ENCODE measurements at places on chromosomes 16 and 17.

GRCh38 chr16:10412935-10413601, 27.2 kb downstream of the ATF7IP2 start:
- DNase-seq: no peak

DNA sequence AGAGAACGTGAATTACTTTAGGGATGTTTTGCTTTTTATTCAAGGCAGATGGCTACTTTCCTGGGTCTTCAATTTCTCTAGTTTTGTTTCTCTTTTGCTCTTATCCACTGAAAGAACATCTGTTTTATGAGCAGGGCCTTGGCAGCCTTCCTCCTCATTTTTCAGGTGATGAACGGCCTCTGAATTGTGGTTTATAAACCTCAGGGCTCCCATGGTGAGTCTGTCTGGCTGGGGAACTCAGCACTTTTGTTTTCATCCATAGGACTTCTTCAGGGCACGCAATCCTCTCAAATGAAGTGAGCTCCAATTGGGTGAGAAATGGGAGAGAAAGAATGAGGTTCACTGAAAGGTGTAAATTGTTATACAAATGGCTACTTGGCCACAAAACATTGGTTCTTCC, 186.4 kb upstream of the ERCC4 start:
- no peak for DNase-seq

- no peak for DNase-seq
Measured at GRCh38 chr16:27344721-27345120, 30.9 kb downstream of the IL4R start.

- no peak for DNase-seq
Measured at GRCh38 chr16:2480948-2481347, 6.0 kb downstream of the TBC1D24 start.

GRCh38 chr17:7955414-7956227, 23.6 kb downstream of the CNTROB start:
- DNase-seq: no peak

DNA sequence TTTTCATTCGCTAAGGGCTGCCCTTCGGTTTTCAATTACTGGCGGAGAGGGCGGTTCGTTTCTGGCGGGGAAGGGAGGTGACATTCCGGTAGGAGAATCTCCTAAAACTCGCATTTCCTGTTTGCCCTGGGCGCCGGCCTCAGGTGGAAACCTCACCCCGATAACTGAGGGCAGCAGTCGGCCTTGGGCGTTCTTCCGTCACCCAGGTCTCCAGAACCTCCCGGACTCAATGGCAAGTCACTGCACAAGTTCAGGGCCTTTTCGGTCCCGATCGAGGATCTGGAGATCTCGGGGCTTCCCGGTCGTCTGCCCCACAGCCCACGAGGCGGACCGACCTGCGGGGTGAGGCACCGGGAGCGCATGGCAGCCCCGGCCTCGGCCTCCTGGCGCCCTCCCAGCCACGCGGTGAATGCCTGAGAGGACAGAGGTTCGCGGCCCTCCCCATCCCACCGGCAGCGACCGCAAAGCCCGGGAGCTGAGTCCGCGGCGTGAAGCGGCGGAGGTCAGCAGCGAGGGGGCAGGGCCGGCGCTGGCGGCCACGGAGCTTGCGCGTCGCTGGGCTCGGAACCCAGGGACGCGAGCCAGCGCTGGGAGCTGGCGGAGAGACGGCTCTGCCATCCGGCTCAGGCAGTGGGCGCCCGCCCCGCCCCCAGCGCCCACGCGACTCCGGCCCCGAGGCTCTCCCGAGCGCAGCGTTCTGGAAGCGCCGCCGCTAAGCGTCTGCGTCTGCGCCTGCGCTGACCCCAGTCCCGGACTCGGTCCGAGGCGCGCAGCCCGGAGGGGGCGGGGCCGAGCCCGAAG, 58.4 kb downstream of the SRL start:
- peak; percentile 99 for DNase-seq

GRCh38 chr17:72976971-72977770, 115.3 kb downstream of the SLC39A11 start:
- peak; percentile 95 for DNase-seq

DNA sequence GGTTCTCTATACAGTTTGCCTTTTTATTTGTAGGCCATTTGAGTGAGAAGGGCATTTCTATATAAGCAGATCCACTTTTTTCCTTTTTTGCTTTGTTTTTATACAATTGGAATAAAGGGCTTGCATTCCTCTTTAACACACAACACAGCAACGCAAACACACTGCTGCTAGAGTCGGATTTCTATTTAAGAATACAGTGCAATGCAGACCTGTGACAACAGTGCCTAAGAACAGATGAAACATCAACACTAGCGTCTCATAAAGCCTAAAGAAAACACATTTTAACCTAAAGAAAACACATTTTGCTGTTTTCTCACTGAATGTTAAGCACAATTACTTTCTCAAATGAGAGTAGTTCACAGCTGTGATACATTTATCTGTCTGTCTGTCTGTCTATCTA, 1141.1 kb downstream of the CDH11 start:
- DNase-seq: no peak

DNA sequence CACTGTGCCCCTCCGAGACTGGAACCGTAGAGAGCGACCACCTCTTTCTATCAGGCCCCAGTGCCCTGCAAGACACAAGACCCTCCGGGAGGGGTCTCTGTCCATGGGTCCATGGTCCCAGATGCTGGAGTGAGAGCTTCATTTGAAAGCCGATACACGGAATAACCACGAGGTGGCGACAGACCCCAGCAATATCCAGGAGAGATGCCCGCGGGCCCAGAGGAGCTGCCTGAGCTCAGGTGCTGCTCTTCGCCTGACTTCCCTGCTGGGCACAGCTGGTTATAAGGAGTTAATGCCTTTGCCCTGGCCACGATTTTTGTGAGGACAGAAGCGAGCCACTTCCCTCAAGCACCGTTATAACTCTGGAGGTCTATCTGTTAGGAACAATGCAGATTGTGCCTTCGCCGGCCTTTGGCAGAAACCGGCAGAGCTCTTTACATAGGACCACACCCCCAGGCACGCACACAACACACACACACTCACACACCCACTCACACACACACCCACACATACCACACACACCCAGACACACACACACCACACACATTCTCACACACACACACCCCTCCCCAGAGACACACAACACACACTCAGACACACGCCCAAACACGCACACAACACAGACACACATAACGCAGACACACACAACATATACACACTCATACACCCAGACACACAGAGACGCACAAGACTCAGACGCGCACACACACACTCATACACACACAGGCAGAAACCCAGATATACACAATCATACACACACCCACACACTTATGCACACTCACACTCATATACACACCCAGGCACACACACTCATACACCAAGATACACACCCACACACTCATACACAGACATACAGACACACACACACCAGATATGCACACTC, 436.4 kb downstream of the SOX9 start:
- peak; percentile 71 for DNase-seq

- DNase-seq: peak; percentile 82
Measured at GRCh38 chr16:9118170-9118569, 26.7 kb downstream of the HAPSTR1 start.

- no peak for DNase-seq
Measured at GRCh38 chr17:63492940-63493339, 16.1 kb downstream of the ACE start.

DNA sequence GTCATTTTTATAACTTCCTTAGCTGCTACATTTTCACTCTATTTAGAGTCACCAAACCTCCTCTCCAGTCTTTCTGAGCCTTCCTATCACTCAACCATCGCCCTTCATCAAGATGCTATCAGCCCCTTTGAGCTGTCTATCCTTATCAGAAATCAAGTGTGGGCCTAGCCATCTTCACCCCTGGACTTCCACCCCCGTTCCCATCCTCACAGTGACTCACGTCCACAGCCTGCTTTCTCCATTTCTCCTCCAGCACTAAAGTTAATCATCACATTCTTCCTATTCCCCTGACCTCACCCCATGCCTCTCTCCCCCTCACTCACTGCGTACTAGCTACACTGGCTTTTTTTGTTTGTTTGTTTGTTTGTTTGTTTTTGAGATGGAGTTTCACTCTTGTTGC, 2.4 kb upstream of the TEKT3 start:
- DNase-seq: no peak

- DNase-seq: peak; percentile 69
Measured at GRCh38 chr16:67456391-67457081, 24.4 kb downstream of the ATP6V0D1 start.

GRCh38 chr16:24013054-24013636, 177.4 kb downstream of the PRKCB start:
- DNase-seq: no peak

GRCh38 chr16:63995025-63995424, 1126.8 kb downstream of the CDH11 start:
- no peak for DNase-seq

DNA sequence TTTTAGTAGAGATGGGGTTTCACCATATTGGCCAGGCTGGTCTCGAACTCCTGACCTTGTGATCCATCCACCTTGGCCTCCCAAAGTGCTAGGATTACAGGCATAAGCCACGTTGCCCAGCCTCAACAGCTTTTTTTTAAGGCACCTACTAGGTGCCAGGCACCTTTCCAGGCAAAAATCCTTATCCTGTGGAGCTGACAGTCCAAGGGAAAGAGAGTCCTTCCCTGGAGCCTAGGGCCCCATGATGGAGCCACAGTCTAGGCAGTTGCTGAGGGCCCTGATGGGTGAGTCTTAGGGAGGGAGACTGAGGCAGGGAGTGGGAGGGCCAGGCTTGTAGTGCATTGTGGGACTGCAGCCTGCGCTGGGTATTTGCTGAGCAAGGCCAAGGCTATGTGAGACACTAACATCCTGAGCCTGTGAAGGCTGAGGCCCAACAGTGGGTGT, 79.6 kb upstream of the TOB1 start:
- no peak for DNase-seq

DNA sequence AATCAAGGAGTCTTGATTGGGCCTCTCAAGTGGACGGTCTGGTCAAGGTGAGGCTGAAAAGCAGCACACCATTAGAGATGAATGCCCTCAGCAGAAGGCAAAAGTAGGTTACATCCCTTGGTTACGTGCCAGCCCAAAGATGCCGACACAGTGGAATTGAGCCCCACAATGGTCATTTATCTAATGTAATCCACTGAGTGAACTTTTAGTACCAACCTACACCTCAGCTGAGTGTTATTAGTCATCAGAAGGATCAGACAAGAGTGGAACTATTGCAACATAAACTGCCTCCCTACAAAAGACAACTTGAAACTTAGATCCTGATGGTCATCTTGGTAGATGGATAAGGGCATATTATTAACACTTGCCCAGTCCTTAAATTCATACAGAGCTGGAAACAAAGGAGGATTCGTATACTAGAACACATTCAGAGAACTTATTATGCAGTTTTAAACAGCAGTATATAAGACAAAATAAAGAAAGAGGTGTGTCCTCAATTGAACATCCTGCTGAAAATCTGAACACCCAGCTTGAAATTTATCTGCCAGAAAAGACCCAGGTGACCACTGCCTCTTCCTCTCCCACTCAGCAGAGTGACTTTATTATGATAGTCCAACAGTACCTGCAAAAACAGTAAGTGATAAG, 2.8 kb downstream of the DCUN1D3 start:
- peak; percentile 65 for DNase-seq

DNA sequence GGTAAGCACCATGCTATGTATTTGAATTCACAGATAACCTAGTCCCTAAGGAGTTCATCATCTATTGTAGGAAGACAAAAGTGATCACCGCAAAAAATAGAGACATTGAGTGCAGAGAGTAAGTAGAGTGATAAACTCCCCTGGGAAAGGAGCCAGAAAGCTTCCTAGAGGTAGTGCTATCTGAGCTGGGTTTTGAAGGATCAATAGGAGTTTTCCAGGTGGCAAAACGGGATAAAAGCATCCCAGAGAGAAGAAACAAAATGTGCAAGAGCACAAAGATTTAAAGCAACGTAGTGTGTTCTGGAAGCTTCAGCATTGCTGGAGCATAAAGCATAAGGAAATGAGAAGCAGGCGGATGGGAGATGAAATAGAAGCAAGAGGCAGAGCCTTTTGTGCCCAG, 120.7 kb upstream of the PLCG2 start:
- no peak for DNase-seq

DNA sequence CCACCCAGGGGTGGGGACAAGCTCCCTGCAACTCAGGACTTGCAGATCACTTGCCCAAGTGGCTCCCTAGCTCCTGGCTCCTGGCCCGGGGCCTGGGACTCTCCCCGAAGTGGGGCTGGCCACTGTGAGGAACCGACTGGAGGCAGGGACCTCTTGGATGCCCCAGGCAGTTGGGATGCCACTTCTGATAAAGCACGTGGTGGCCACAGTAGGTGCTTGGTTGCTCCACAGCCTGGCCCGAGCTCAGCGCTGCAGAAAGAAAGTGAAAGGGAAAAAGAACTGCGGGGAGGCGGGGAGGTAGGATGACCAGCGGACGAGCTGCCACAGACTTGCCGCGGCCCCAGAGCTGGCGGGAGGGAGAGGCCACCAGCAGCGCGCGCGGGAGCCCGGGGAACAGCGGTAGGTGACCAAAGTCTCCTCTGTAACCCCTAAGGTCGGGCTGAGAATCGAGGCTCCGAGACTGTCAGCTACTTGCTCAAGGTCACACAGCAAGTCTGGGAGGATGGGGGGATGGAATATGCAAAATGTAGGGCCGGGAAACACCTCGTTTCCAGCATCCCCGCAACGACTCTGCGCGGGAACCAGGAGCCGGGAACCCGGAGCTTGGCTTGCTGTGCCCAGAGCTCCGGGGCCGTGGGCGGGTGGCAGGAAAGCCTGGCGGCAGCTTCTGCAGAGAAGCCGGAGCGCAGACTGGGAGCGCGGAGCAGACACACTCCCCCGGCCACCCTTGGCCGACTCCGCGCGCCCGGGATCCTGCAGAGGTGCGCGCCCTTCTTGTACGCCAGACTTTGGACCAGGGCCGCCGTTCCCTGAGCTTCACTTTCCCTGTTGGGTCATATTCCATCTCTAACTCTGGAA, 1.9 kb downstream of the CIITA start:
- DNase-seq: peak; percentile 87

DNA sequence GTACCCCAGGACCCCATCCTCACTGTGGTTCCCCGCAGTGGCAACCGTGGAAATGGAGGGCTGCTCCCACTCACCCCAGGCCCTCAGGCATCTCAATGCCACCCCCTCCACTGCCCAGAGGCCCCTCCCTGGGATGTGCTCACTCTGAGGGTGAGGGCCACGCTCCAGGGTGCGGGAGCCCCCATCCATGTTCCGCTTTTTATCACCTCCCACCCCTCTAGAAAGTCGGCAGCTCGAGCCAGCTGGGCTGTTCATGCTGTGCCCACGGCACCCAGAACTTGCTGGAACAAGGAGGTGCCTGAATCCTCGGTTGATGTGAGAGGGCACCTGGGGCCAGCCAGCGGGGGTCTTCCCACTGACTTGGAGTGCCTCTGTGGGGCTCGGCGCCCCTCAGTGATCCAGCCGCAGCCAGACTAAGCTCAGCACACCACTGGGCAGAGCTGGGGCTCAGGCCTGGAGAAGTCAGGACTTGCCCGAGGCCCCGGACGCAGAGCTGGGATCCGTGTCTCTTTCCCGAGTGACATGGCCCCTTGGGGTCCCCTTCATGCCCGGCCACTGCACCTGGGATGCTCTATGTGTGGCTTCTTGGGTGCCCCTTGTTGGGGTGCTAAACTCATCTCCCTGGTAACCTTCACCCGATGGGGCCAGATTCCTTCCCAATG, 143.1 kb upstream of the GSE1 start:
- DNase-seq: no peak

All from suppressor macrophage treated with lipopolysaccharide for 1 hour (primary cell).